ENCODE measurements at places on chromosomes 13 and 19.

DNA sequence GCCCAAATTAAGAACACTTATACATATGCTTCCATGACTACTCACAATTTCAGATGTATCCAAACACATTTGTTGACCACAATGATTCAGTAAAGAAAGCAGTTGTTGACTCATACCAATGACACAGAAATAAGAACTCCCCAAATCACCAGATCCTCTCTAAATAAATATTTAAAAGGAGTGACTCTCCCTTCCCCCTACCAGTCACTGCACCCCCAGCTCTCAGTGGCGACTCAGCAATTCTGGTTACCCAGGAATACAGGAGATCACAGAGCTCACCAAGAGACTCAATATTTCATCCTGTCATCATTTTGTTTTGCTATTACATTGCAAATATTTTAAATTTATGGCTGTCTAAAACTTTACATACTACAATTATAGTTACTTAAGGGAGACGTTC, 131.5 kb downstream of the RGCC start:
- DNase-seq: peak; percentile 90

DNA sequence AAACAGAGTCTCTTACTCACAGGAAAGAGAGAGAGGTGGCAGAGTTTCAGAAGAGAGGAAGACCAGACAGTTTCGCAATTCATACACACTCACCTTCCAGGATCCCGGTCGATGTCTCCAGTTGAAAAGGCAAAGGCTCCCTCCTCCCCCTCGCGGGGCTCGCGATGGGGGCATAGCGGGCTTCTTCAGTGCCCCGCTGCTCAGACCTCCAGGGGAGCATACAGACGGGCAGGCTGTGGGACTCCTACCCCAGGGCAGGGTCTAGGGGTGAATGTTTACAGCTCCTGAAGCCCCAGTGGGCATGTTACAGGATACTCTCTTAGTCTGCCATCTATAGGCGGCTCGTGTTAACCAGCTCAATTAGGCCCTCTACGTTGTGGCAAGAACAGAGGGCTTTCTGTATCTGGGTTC, 139.2 kb downstream of the SLITRK5 start:
- DNase-seq: no peak

DNA sequence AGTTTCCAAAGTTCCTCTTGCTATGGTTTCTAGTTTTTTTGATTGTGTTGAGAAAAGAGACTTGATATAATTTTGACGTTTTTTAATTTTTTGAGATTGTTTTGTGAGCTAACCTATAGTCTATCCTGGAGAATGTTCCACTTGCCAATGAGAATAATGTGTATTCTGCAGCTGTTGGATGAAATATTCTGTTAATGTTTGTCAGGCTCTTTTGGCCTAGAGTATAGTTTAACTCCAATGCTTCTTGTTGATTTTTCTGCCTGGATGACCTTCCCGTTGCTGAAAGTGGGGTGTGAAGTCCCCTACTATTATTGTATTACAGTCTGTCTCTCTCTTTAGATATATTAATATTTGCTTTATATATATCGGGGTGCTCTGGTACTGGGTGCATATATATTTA, 40.0 kb downstream of the RASA3 start:
- DNase-seq: no peak

GRCh38 chr13:40254394-40254793, 412.0 kb downstream of the FOXO1 start:
- peak; percentile 15 for DNase-seq

DNA sequence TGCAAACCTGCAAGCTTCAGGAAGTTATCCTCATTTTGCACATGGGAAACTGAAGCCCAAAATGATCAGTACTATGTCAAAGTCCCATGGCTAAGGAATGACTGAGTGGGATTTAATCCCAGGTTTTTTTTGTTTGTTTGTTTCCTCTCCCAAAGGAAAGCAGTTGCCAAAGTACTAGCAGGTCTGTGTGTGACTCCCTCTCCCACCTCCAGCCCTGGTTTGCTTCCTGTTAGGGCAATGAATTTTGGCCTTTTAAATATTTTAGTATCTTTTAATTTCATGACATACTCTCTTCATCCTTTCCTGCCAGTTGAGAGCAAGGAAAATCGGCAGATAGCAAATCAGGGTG, 134.1 kb upstream of the RNF113B start:
- DNase-seq: no peak

- DNase-seq: no peak
Observed at GRCh38 chr13:44822291-44822690, 167.0 kb downstream of the NUFIP1 start.

- peak; percentile 75 for DNase-seq
Observed at GRCh38 chr19:42051166-42052115, 18.6 kb downstream of the GRIK5 start.

- peak; percentile 65 for DNase-seq
Observed at GRCh38 chr13:31072041-31072440, 89.7 kb downstream of the HSPH1 start.

GRCh38 chr13:111663505-111663904, 343.1 kb downstream of the TEX29 start:
- DNase-seq: no peak

Measured in EL (cell line).